ENCODE measurements at places on chromosomes 11 and 22.

GRCh38 chr11:102494216-102494615, 36.3 kb downstream of the MMP7 start:
- DNase-seq: no peak

GRCh38 chr22:29260031-29260560, 7.7 kb downstream of the RHBDD3 start:
- DNase-seq: peak; percentile 26

- DNase-seq: no peak
Measured at GRCh38 chr22:27073601-27074425, 416.4 kb downstream of the MIAT start.

GRCh38 chr11:66979336-66979980, 4.4 kb downstream of the C11orf86 start:
- DNase-seq: no peak

DNA sequence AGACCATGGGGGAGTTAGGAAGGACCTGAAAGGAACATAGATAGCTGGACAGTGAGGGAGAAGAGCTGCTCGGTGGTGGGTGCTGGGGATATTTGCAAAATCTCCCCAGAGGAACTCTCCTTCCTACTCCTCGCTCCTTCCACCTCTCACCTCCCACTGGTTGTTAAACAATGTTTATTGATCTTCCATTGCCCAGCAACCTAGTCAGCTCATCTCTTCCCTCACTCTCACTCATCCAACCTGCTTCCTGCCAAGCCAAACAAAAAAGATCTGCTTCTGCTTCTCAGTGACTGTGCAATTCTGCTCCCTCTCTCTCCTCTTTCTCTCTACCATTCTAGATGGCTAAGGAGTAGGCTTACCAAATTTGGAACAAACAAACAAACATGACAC, 115.0 kb downstream of the SLC1A2 start:
- no peak for DNase-seq

DNA sequence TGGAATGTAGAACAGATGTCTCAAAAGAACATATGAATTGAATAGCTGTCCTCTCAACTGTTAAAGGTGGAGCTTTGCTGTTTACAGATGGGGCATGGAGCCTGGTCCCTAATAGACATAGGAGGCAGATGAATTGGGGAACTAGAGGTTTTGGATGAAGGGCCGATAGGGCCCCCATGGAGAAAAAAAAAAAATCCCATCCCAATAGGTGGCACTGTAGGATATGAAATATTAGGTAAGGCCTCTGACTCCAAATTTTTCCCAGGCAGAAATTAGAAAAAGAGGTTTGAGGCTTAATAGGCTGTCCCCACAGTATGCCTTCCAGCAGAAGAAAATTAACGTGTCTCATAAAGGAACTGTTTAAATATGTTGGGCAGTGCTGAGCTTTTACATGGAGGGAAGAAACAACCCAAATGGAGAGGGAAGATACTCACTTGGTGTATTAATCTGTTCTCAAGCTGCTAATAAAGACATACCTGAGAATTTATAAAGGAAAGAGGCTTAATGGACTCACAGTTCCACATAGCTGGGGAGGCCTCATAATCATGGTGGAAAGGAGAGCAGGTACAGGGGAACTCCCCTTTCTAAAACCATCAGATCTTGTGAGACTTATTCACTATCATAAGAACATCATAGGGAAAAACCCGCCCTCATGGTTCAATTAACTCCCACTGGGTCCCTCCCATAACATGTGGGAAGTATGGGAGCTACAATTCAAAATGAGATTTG, 30.1 kb upstream of the TMEM45B start:
- no peak for DNase-seq

- no peak for DNase-seq
Measured at GRCh38 chr22:28034145-28034759, 115.2 kb upstream of the PITPNB start.

DNA sequence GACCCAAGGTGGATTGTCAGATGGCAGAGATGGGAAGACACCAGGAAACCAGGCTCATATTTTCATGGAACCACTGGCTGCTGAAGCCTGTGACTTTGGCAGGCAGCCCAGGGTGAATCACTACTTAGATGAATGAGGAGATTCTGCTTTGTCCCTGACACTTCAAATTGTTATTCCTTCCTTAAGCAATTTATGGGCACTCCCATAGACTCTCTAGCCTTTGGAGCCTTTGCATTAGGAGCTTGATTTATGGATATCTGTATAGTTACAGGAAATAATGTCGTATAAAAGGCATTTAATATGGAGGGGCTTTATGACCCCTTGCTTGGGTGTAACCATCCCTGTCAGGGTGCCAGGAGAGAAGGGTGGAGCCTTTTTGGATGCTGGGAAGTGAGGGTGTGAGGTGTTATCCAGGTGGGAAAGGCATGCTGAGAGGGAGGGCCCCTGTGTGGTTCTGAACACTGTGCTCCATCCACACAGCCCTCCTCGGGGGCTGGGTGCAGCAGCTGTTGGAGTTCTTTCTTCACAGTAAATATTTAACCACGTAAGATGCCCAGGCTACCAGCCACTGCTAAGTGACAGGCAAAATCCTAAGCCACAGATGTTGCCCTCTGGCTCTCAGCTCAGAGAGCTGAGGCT, 35.3 kb downstream of the IL18 start:
- no peak for DNase-seq

- DNase-seq: no peak
Measured at GRCh38 chr11:26063915-26064314, 268.0 kb upstream of the ANO3 start.

DNA sequence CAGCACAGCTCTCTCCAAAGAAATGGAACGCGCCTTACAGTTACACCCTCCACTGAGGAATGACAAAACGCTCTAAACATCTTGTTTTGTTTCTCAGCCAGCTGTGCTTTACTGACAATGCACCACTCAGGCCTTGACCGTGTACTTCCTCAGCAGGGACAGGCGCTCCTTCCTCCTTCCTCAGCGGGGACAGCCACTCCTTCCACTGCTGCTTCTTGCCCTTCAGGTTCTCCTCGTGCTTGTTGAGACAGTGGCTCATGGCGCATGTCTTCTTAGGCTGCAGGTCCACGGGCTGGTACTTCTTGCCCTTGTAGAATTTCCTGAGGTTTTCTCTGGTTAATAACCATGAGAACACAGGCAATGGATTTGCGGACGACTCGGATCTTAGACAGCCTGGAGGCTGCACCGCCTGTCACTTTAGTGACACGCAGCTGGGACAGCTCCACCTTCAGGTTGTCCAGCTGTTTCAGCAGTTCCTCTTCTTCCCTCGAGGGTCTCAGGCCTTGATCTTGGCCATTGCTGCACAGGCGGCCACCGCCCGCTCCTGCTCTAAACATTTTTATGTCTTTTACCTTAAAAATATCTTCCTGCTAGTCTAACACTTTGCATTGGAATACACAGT, 613.8 kb downstream of the BRD1 start:
- peak; percentile 3 for DNase-seq

DNA sequence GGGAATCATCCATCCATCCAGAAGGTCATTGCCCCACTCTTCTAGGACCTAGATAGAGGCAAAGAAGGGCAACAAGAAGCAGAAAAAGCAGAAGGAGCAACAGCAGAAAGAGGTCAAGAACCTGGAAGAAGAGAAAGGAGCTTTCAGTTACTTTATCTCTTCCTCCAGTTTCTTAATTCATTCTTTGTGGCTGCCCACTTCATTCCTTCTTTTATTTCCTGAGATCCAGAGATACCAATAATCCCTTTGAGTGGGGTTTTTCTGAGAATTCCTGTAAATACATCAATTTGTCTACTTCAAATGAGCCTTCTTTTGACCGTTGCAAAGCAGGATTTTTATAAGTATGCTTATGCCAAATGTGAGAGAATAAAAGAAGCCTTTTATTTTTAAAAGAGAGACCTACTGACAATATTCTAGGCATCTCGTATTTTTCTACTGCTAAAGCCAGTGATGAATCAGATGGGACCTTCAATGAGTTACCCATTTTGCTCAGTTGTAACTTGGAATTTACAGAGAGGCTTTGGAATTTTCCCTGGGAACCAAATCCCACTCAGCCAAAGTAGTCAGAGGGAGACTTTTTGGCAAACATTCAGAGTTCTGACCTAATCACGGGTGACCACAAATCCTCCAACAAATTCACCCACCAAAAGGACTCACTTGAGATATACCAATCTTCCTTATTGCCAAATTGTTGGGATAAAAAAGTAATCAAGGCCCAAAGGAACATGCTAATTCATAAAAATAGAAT, 54.9 kb downstream of the ZC3H12C start:
- DNase-seq: no peak

DNA sequence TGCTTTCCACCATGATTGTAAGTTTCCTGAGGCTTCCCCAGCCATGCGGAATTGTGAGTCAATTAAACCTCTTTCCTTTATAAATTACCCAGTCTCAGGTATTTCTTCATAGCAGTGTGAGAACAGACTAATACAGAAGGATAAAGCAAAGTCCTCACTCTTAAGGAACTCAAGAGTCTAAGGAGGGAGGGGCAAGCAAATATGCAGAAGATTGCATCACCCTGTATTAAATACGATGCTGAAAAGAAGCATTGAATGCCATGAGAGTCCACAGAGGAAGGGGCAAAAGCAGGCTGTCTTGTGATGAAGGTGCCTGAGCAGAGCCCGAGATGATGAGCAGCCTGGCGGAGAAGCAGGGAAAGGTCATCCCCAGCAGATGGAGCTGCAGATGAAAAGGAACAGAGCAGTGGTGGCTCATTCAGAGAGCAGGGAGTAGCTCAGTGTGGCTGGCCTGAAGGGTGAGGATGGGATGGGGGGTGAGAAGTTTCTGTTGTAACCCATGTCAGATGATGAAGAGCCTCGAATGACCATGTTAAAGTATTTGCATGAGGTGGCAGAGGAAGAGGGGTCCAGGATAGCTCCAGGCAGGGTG, 6.3 kb upstream of the IZUMO1R start:
- no peak for DNase-seq

DNA sequence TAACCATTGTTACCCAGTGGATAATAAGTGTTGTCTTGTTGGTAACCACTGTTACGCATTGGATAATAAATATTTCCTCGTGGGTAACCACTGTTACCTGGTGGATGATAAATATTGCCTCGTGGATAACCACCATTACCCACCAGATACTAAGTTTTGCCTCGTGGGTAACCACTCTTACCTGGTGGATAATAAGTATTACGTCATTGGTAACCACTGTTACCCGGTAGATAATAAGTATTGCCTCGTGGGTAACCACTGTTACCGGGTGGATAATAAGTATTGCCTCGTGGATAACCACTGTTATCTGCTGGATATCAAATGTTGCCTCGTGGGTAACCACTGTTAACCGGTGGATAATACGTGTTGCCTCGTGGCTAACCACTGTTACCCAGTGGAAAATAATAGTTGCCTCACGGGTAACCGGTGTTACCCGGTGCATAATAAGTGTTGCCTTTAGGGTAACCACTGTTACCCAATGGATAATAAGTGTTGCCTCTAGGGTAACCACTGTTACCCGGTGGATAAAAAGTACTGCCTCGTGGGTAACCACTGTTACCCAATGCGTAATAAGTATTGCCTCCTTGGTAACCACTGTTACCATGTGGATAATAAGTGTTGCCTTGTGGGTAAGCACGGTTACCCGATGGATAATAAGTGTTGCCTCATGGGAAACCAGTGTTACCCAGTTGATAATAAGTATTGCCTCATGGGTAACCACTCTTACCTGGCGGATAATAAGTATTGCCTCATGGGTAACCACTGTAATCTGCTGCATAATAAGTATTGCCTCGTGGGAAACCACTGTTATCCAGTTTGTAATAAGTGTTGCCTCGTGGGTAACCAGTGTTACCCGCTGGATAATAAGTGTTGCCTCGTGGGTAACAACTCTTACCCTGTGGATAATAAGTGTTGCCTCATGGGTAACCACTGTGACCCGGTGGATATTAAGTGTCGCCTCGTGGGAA, 21.9 kb upstream of the NXPE4 start:
- no peak for DNase-seq

- peak; percentile 11 for DNase-seq
Measured at GRCh38 chr22:49011769-49012648, 815.7 kb downstream of the BRD1 start.

- DNase-seq: no peak
Measured at GRCh38 chr11:104573441-104573990, 324.7 kb downstream of the CASP12 start.

DNA sequence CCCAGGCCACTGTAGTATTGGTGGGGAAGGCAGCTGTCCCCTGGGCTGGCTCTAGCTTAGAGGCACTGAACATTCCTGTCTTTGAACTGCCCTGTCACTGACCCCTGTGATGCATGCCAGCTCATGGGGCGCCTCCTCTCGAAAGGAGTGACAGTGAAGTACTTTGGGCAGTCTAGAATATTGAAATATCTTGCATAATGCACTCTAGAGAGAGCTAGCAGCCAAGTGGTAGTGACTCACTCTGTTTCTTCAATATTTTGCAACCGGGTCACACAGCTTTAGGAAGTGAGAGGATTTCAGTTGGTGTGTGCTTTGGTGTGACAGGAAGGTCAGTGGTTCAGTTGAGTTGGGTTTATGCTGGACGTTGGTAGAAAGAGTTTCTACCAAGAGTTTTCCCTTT, 35.5 kb upstream of the ST14 start:
- no peak for DNase-seq

DNA sequence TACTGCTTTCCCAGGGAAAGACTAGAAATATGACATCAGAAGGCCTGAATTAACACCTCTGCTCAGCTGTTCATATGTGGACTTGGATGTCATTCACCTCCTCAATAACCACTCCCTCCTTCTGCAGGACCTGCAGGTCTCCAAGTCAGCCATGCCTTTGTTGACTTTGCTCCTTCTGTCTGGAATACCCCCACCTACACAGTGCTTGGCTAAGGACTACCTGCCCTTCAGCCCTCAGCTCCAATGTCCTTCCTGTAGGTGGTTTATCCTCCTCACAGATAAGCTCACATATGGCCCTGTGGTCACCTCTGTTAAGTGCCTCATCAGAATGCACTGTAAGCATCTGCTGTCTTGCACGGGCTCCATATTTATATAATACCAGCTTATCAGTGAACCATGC, 26.4 kb upstream of the FAT3 start:
- DNase-seq: no peak

DNA sequence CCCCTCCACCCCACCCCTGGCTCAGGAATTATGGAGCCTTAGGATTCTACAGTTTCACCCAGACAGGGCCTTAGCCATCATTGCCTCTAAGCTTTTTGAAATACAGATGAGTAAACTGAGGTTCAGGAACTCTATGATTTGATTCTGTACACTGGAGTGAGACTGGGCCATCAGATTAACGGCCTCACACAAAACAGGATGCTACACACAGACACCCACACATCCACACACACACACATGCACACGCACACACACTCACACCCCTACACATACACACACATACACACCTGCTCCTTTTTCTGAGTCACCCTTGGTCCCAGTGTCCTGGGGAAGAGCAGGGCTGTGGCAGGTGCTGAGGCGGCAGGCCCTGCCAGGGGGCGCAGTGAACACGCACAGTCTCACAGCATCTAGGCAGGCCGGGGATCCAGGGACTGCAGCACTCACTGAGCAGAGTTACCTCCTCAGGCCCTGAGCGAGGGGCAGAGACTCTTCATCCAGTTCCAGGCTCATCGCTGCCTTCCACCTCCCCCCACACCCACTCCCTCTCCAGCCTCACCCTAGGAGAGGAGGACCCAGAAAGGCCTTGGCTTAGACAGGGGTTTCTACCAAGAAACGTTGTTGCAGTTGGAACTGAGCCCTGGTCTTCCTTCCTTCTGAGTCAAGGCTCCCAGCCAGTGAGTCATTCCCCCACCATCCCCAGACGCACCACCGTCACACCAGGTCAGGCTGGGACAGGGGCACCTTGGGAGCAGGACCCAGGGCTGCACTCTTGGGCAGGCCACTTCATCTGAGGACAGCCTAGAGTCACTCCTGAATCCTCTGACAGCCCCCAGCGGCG, 89.8 kb upstream of the PARVA start:
- no peak for DNase-seq
